ENCODE measurements at places on chromosomes 3 and 15. TPM values are rescaled to one million over a fixed set of nuclear protein-coding genes. Genes with fewer than 3 reads are reported as not detected.

- DNase-seq, result no peak
These were observed 190.3 kb downstream of the SATB1 start for GRCh38 chr3:18234717-18235335.

Gene HESX1
- total RNA-seq, result 0.86 TPM

- DNase-seq, result no peak
These were observed 87.0 kb downstream of the CFAP44 start for GRCh38 chr3:113354307-113354706.

- no peak for DNase-seq
These were observed 469.9 kb upstream of the CBLB start for GRCh38 chr3:106338582-106339214.

DNA sequence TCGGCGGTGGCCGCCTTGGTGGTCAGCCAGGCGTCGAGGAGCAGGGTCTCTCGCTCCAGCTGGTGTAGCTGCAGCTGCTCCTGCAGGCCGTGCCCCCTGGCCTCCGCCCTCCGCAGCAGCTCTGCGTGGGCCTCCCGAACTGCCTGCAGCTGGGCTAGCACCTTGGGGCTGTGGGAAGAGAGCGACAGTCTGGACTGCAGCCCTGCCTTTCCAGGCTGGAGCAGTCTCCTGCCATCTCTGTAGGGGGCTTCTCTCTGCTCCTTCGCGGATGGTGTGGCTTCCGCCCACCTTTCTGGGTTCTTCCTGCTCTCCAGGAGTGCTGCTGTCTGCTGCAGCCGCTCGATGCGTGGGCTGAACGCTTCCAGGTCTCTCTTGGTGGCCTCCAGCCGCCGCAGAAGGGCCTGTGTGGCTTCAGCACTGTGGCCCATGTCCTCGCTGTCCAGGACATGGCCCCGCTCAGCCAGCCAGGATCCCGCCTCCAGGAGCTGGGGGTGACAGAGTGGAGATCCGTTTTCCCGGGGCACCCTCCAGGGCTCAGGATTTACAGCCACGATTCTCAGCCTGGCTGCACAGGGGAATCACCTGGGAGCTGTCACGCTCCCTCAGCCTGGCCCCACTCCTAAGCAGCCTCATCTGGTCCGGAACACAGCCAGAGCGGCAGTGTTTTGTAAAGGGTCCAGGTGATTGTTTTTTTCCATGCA is 16.8 kb downstream of the PLA2G4B start:
- DNase-seq, result no peak

DNA sequence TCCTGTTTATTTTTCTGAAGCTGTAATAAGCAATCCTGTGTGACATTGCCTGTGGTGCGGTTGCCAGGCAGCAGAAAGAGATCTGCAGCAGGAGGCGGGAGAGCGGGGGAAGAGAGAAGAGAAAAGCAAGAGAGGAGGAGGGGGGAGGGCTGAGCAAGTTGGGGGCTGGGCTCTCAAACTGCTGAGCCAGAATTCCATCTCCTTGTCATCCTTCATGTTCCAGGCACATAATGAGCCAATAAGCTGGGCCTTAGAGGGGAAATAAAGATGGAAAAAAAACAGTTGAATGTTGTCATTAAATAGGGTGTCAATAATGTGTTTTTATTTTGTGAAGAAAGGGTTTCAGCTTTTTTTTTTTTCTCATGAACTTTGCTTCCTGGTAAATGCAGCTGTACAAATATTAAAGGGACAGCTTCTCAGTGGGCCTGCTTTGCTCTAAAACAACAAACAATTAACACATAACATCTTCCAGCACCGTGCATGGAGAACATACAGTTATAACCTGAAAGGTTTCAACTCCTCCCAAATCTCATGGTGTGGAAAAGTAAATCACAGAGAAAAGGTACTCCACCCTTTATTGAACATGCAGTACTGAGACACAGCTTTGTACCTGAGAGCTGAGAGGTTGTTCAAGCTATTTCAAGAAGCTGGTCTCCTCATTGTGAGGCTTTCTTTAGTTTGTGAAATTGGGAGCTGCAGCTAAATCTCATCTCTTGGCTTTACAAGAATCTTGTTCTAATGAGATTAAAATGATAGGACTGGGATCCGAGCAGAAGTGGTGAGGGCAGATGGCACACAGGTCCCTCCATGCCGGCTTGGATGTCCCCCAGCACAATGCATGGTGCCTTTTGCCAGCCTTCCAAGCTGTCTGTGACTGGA is 451.1 kb upstream of the KCNMB2 start:
- peak; percentile 93 for DNase-seq

DNA sequence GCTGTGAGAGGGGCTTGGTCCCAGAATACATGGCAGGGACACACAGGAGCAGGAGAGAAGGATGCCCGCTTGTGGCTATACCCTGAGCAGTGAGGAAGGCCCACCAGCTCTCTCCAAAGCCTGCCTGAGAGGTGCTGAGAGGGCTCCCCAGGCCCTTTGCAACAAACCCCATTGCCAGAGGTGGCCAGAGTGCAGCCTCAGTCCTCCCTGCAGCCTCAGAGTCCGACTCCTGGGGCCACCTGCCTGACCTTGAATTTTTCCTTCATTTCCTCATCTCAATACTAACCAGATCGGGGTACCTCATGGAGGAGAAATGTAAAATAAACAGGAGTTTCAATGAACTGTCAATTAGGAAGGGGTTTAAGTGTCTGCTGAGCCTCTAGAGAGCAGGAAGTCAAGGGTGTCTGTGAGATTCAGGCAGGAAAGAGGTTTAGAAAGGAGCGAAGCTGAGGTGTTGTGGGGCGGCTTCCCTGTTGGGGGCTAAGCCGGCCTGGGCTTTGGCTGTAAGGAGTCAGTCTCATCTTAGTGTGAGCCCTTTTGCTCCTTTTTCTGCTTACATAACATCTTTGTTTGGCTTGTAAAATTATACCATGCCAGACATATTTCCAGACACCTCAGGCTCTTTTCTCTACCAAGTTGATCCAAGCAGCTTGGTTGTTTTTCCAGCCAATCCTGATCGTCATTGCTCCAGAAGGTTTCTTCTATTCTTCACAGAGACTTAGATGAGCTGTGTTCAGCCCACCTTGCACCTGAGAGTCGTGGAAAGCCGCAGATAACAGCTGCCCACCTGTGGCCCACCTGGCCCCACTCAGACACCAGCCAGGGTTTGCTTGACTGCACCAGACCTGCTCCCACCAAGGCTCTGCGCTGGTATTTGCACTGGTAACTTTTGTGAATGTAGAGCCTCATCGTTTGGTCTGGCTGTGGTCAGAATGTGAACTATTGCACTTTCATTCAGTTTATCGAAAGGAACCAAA is 36.7 kb downstream of the CMTM7 start:
- peak; percentile 90 for DNase-seq

Gene SLC51A
- not detected for total RNA-seq

DNA sequence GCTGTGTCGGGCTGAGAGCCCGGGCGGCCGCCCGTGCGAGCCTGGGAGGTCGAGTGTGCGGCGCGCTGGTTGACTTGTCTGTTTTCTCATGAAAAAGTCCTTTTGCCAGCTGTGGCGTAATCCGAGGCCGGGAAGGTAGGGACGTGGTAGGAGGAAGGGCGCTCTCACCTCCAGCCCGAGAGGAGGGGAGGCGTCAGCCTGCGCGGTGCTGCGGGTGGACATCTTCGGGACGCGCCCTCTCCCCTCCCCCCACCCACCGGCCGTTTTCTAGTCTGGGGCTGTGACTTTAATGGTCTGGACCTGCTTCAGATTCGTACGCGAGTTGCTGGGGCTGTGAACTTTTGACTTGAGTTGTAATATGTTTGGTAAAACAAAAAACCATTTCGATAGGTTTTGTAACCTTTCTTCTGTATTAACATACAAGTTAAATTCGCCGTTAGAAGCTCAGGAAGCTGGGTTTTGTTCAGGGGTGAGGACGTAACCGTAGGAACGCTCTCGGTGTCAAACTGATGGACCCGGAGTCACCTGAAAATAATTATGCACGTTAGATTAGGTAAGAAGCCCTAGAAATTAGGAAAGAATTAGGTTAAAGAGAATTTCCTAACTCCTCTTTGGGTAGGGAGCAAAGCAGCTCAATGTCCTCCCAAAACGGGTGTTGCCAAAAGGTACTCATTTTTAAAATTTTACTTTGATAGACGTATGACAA is 762 bp downstream of the NCK1 start:
- peak; percentile 93 for DNase-seq

- DNase-seq, result no peak
These were observed 118.3 kb downstream of the TIGIT start for GRCh38 chr3:114411811-114412803.

GRCh38 chr3:47794544-47794943 is 8.4 kb upstream of the DHX30 start:
- no peak for DNase-seq

DNA sequence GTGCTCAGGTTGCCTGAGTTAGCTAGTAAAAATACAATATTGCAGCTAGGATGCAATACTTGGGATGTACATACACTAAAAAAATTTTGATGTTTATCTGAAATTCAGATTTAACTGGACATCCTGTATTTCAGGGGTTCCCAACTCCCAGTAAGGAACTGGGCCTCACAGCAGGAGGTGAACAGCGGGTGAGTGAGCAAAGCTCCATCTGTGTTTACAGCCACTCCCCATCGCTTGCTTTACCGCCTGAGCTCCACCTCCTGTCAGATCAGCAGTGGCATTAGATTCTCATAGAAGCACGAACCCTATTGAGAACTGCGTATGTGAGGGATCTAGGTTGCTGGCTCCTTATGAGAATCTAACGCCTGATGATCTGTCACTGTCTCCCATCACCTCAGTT is 285.1 kb upstream of the PROK2 start:
- DNase-seq, result no peak

Gene WNT7A
- total RNA-seq, result not detected

DNA sequence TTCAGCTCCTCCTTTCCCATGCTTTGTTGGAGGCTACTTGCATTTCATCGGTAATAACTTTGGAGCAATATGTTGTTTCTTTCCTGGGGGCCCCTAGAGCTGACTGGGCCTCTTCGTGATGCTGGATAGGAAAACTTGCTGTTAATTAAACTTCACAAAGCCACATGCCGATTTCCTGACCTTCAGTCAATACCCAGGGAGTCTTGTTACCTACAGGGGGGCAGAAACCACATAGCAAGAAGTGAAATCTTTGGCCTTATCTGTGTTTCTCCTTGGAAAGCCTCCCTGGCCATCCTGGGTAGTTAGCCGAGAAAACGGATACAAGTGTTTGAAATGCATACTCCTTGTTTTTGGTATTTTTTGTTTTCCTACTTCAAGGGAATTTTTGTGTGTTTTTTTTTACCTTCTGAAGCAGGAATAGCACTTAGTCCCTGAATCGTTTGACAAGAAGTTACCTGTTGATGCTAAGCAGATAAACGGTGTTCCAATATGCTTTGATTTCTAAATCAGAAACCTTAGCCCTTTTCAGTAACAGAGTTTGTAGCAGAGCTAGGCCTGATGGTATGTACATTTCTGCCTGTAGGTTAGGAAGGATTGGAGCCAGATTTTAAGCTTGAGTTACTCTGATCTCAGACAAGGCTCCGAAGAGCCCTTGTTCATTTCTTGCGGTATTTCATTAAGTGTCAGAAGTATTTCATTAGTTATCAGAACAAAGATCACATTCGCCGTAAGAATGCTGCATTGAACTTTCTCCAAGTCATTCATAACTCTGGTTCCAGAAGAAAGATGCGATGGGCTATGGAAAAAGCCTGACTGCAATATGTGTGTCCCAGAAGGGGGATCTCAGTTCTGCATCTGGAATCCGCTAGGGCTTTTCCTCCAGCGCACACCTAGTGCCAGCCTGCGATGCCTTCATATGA is 111.5 kb downstream of the THSD4 start:
- no peak for DNase-seq

GRCh38 chr15:63487076-63487757 is 17.2 kb upstream of the USP3 start:
- DNase-seq, result peak; percentile 97

DNA sequence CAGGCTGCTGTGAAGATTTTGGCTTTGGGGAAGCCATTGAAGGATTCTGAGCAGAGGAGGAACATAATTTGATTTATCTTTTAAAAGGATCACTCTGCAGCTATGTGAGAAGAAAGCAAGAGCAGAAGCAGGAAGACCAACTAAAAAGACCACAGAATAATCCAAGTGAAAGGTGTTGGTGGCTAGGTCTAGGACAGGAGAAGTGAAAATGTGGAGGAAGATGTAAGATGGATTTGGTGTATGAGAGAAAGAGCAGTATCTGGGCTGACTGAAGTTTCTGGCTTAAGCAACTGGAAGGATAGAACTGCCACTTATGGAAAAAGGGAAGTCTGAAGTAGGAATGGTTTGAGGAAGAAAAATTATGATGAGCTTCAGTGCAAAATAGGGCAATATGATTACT is 62.0 kb downstream of the SFMBT1 start:
- no peak for DNase-seq

Gene ABHD10
- total RNA-seq, result 6.5 TPM

DNA sequence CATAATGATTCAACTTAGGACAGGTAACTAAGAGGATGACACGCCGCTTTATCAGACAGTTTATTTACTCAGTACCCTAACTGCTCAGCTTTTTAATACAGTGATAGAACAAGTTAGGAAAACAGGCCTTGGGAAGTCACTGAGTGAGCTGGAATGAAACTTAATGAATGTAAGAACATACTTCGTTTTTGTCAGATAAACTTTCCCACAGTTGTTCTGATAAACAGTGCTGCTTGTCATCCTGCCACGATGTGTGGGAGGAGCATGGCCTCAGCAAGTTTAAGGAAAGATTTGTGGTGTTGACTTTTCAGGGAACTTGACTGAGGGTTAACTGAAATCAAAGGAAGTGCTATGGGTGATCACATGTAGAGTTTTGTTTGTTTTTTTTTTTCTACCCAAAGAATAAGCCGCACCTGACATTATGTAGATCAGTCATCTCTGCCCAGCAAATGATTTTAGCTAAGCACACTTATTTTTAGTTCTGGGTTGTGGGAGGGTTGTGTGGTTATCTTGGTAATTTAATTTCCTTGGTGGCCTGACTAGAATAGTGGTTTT is 5.6 kb upstream of the P2RY14 start:
- DNase-seq, result no peak

GRCh38 chr3:45895686-45896468 is 9.5 kb downstream of the CCR9 start:
- DNase-seq, result no peak

Gene NGRN
- 156 TPM for total RNA-seq

Measured in esophagus muscularis mucosa (tissue), 4 donors.